ENCODE measurements at places on chromosomes 1 and 21.

DNA sequence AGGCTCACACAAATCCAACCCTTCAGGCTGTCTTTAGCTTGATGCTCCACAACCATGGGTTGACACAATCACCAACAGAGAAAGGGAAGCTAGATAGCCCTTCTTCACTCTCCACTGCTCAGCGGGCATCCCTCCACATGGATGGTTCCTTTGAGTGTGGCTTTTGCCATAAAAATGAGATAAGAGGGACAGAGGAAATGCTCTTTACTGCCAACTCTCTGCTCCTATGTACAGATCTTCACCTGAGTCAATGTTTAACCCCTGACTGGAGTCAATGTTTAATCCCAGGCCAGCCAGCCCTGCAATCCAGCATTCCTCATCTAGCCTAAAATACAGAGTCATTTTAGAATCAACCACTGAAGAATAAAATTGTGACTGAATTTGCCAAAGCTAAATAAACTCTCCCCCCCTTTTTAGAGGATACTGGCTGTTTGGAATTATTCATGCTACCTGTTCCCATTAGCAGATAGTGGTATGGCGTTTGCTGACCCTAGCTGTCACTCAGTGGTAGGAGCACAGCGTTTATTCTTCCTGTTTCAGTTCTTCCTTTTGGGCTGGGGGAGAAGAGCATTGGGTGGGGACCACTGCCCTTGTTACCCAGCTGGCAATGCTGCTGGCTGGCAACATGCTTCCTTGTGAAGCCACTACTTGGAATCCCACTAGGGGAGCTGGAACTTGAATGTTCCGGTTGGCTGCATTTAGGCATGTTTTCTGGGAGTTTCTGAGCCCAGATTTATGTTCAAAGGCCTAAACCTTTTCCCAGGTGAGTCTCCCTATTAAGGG lies 5.2 kb upstream of the PIGR start:
- DNase-seq = no peak

DNA sequence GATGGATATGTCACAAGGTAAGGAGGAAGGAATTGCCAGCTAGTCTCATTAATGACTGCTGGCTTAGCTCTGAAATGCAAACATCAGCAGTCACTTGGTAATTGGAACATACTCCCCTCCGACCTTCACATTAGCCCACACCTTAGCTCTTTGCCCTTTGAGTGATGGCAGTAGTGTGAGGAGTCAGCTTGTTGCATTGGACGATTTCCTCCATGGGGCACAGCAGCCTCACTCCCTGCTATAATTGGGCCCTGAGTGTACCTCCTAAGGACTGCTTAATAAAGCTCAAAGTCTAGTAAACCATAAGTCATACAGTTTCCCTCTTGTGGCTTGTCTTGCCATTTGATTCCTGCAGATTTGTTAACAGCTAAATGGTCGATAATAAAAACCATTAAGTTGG lies 19.4 kb downstream of the METTL13 start:
- no peak for DNase-seq

GRCh38 chr1:25580927-25581326 lies 35.7 kb upstream of the MAN1C1 start:
- DNase-seq = no peak

DNA sequence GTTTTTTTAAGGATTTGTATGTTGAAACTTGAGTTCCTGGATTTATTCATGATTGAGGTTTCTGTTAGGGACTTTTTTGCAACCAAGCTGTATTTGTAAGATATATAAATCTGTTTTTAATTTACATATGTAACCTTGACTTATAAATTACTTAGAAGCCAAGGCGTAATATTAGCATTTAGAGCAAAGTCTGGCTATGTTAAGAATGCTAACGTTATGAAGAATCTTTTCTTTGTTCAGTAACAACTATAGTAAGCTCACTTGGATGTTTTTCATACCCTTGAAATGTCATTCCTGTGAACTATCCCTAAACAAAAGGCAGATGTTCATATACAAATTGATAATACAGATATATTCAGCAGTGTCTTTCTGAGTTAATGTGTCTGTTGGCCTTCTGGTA lies 155.3 kb downstream of the MAGI3 start:
- no peak for DNase-seq

- no peak for DNase-seq
Measured at GRCh38 chr1:191490303-191490702, 668.0 kb upstream of the RGS18 start.

- DNase-seq = no peak
Measured at GRCh38 chr1:164823486-164824279, 264.7 kb downstream of the PBX1 start.

DNA sequence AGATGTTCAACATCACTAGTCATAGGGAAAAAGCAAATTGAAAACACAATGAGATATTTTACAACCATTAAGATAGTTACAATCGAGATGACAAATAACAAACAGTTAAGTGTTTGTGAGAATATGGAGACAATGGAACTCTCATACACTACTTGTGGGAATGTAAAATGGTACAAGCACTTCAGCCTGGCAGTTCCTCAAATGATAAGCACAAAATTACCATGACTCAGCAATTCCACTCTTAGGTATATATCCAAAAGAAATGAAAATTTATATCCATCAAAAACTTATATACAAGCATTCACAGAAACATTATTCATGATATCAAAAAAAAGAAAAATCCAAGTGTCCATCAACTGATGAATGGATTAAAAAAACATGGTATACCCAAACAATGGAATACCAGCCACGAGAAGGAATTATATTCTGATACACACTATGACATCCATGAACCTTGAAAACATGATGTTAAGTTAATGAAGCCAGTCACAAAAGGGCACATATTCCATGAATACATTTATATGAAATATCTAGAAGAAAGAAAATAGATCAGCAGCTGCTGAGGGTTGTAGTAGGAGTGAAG lies 76.4 kb downstream of the EVI5 start:
- DNase-seq = no peak

DNA sequence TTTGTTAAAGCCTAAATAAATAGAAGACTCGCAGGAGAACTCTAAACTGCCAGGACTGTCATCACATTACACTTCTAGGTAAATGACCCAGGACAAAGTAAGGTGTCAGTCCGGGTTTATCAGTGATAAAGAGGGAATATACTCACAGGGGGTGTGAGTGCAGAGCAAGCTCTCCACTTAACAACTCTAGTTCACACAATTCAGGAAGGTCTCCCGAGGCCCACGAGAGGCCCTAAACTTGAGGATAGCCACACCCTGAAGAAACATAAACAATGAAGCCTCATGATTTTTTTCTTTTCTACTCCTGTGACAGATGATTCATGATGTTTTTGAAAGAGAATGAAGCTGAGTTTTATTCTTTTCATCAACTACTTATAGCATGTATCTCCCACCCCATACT lies 65.6 kb upstream of the EXO1 start:
- no peak for DNase-seq

DNA sequence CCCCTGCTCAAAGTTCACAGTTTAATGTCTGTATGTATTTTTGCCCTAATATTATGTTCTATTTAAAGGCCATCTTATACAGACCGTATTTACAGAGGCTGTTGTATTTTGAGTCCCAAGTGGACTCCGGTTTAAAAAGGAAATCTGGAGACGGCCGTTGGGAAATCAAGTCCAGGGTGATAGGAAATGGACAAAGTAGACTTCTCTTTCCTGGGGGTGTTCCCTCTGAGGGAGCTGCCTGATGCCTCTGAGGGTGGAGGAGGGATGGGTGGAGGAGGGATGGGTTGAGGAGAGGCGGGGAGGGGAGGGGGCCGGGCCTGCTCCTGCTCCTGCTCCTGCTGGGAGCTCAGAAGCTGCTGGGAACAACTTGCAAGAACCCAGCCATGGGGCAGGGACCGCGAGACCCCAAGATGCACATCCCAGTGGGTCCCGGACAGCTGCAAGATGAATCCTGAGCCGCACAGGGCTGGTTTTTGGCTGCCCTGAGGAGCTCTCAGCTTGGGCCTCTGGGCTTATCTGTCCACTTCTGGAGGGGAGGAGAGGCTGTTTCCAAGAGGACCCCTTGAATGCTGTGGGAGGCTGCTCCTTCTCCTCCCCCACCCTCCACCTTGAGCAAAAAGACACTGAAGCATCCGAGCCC lies 12.0 kb upstream of the ACTL8 start:
- DNase-seq = no peak
